ENCODE measurements at places on chromosomes 2 and 18.

- DNase-seq, result no peak
Observed at GRCh38 chr2:227890495-227891079, 19.2 kb downstream of the DAW1 start.

- no peak for DNase-seq
Observed at GRCh38 chr2:119197529-119198239, 25.9 kb upstream of the STEAP3 start.

DNA sequence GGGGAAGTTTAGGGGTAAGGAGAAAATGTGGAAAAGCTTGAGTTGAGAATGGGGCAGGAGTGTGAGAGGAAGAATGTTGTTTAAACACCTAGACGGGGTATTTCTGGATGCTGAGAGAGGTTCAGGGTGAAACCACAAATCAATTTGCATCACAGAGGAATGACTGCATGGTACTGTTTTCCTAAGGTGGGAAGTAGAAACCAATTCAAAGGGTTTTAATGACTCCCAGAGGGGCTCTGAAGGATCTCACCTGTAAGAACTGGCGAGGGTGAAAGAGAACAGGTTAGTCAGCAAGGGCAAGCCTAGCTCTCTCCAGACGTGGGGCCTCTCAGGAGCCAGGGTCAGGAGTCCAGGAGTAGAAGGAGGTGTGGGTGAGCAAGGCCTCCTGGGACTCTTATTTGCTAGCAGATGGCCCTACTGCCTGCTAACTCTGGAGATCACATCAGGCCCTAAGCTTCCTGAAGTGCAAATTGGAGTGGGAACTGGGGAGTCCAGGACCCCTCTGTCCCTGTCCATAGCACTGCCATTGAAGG, 133.0 kb upstream of the CELF4 start:
- DNase-seq, result no peak

- DNase-seq, result no peak
Observed at GRCh38 chr2:64905338-64906024, 83.7 kb upstream of the SLC1A4 start.

DNA sequence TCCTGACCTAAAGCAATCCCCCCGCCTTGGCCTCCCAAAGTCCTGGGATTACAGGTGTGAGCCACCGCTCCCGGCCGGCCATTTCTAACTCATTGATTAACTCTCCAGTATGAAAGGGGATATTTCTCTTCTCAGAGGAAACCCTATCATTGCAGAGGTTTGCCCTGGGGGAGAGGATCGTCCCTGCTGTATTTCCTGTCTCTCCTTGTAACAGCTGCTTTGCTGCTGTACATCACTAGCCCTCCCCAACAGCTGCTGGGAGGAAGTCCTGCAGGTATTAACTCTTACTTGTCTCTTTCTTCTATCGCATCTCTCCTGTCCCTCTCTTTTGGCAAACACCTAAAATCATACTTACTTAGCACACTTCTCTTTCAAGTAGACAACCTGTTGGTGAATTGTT, 219.0 kb upstream of the DSEL start:
- DNase-seq, result no peak

DNA sequence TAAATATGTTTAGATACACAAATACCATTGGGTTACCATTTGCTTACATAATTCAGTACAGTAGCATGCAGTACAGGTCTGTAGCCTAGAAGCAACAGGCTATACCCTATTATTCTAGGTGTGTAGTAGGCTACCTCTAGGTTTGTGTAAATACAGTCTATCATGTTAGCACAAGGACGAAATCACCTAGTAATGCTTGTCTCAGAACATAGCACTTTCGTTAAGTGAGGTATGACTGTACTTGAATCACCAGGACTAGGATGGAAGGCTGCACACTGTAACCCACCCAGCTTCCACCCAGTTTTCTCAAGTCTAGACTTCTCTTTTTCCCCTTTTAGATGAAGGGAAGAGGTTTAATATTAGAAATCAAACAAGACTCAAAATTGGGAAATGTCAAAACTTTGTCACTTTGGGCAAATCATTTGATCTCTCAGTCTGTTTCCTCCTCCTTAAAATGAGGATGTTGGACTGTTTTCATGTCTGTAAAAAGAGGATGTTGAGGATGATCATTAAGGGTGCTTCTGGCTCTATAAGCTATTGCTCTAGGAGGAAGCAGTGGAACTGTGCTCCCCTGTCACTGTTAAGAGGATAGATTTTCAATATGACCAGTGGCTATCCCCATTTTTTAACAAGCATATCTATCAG, 3.7 kb upstream of the SOCS6 start:
- no peak for DNase-seq

- no peak for DNase-seq
Observed at GRCh38 chr2:73202156-73203054, at the start of gene NOTO. NOTO (plus strand) TSS chr2:73202574; CDS start chr2:73202667, 93 bp downstream.

DNA sequence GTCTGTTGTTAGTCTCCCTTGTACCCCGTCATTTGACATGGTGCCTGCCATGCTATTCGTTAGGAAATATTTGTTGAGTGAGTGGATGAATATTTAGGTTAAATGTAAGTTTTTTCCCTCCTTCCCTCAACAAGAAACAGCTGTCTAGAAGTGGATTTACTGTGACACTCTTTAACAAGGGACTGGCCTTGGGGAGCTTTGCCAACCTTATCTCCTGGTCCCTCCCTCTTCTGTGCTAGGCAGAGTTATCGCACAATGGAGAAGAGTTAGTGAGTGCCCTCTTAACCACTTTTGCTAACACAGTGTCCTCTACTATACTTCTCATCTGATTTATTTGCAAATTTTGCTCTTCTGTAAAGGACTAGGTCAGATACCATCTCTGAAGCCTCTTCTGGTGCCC, 61.2 kb downstream of the DIS3L2 start:
- no peak for DNase-seq

DNA sequence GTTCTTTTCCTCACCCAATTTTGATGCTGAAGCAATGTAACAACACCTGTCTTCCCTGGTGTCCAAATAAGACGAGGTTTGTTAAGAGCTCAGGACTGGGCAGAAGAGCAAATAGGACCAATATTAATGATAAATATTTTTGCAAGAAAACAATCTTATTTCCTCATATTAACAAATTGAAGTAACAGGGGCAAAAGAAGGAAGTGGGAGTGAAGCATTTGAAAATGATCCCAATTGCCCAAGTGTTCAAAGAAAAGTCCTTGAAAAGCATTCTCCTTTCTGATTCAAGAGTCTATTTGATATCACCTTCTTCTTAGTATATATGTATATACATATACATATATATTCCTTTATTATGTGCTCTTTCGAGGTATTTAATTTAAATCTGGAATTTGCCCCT, 418.8 kb downstream of the ARHGAP15 start:
- no peak for DNase-seq

DNA sequence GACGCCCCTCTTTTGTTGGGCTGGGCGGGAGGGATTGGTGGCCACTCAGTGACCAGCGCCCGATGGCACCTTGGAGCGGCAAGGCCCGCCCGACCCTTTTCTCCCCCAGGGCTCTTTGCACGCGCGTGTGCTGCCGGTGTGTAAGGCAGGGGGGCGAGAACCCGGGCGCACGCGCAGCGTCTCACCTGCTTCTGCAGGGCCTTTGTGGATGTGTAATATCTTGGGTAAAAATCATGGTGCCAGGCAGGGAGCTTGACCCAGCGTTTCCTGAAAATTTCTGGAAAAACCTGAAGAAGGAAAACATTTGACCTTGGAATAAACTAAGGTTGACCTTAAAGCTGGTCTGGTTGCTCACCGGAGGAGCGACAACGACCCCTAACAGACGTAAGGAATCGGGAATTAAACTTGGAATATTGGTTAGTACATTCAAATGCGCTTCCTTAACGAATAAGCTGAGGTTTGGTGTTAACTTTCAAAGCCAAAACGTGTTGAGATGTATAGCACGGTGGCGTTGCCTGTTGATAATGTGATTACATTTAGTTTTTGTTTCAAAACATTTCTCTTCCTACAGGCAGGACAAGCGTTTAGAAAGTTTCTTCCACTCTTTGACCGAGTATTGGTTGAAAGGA, 438 bp downstream of the HSPE1 start:
- DNase-seq, result no peak

- DNase-seq, result no peak
Observed at GRCh38 chr2:148013876-148014275, 6.7 kb downstream of the ORC4 start.

- no peak for DNase-seq
Observed at GRCh38 chr2:75432761-75433361, 127.9 kb downstream of the EVA1A start.

DNA sequence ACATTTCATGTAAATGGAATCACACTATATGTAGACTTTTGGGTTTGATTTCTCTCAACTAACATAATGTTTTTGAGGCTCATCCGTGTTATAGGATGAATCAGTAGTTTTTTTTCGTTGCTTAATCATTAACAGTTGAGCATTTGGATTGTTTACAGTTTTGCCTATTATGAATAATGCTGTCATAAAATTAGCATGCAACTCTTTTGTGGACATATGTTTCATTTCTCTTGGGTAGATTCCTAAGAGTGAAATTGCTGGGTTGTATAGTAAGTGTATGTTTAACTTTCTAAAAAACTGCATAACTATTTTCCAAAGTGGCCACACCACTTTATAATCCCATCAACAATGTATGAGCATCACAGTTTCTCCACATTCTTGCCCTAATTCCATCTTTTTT, 7.7 kb upstream of the RHBDD1 start:
- no peak for DNase-seq

DNA sequence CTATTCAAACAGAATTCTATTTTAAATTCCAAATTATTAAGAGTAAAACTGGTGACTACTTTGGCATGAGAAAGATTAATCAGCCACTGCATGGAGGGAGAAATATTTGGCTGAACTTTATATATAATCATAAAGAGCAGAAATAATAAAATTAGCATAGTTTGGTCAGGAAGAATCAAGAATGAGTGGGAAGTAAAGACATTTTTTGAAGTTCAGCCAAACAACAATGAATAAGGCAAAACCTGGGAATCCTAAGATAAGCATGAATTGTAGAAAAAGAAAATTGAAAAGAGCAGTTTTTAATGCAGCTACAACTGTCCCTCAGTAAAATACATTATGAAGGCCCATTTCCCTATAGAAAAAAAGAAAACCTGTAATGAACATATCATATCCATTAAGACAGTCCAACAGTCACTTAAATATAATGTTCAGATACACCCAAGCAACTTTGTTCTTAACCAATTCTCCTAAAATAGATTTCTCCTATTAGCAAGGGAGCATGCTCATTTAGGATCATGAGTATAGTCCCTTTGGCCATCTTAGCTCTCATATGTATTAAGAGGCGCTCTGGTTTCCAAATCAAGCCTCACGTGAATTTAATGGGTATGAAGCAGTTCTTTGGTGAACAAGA, 6.5 kb downstream of the TMEM17 start:
- DNase-seq, result no peak

DNA sequence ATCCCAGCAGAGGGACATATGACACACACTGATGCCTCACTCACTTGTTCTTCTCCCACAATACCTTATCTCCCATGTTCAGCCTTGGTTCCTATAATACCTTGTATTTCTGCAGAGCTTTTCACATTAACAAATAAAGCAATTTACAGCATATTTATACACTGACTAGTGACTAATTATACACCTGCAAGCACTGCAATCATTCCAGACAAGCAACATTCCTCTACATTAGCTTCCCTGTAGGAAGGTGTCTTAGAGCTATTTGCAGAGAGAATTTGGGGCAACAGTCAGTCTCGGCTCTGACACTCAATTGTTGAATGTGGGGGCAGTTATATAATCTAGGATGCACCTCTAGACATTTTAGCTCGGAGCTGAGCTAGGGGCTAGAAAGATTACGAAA, 9.5 kb upstream of the INSIG2 start:
- no peak for DNase-seq

GRCh38 chr2:100359576-100359975, 37.3 kb upstream of the LONRF2 start:
- DNase-seq, result no peak

DNA sequence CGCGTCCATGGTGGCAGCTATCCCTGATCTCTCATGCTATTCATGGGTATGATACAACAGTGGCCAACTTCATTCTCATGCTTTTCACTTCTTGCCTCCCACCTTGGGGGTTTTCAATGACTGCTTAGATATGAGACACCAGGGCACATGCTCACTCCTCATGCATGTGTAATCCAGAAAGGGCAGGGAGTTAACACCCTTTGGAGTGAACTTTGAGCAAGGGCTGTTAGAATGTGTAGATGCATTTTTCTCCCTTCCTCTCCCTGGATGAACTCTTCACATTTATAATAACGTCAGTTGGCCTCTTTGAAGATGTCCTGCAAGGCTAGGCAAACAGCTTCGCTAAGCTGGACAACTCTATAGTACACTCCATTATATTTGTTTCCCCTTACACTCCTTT, 56.7 kb downstream of the DPP10 start:
- no peak for DNase-seq

DNA sequence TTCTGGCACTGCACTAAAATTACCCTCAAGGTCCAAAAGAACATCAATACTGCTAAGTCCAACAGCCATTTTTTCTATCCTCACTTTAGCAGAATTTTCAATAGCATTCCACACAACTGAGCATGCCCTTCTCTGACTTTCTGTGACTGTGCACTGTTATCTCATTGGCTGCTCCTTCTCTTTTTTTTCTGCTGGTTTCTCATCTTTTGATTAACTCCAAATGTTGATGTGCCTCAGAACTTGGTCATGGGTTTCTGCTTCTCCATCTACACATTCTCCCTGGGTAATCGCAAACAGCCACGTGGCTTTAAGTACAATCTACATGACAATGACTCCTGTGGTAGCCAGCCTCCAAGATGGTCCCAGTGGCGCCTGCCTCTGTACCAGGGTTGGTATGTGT, 75.0 kb upstream of the CD226 start:
- DNase-seq, result no peak

DNA sequence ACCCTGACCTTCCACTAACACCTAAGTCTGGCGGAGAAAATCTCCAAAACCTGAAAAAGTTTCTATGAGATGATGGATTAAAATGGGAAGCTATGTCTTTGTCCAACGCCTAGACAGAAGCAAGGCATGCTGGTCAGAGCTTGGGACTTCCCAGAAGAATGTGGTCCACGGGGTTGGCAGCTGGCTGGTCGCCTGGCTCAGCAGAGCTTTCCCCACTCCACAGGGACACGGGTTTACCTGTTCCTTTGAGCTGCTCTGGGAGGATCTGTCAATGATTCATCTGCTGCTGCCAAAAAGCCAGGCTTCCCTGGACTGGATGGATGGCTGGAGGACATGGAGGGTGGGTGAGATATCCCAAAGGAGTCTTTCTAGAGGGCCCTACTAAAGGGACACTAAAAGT, 10.8 kb downstream of the MBOAT2 start:
- DNase-seq, result no peak

Measured in stimulated activated CD8-positive, alpha-beta memory T cell treated with anti-CD3 and anti-CD28 coated beads, Interleukin-12 subunit alpha, Interleukin-12 subunit beta, amount 100 ng/mL, for 1 hour (primary cell).